ENCODE measurements at places on chromosomes 3 and 15.

- DNase-seq, result no peak
Measured at GRCh38 chr3:64936556-64936955, 248.8 kb upstream of the ADAMTS9 start.

GRCh38 chr15:25690673-25691543 lies 172.2 kb downstream of the ATP10A start:
- peak; percentile 50 for DNase-seq

DNA sequence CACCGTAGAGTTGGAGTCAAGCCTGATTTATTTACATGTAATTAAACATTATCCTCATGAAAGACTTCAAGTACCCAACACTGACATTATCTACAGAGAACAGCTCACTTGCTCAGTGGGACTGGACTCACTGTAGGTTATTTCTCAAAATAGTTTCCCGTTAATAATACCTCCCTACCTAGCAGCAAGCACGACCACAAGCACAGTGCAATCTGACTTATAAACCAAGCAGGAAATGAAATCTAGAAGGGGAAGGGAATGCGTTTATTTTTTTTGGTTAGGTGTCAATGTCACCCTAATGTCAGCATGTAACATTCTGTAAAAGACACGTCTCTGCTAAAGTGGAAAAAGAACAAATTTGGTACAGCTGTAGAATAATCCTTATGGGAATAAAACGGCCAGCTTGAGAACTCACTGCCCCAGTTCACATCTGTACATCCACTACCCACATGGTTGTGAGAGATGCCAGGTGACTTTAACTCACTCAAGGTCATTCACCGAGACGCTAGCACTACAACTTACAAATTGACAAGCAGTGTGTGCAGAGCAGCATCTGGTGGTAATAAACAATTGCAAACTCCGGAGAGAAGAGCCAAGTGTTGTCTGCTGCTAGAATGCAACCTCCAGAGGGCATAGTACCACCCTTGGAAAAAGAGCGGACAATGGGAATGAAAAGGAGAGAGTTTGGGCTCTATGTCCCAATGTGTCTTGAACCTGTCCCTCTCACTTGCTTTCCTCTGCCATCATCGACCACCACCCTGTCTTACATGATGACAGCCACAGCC lies 242.5 kb downstream of the CADPS start:
- no peak for DNase-seq

GRCh38 chr3:9761919-9762318 lies 7.8 kb downstream of the CAMK1 start:
- DNase-seq, result no peak

- no peak for DNase-seq
Measured at GRCh38 chr15:90222547-90222946, 11.2 kb downstream of the CIB1 start.

DNA sequence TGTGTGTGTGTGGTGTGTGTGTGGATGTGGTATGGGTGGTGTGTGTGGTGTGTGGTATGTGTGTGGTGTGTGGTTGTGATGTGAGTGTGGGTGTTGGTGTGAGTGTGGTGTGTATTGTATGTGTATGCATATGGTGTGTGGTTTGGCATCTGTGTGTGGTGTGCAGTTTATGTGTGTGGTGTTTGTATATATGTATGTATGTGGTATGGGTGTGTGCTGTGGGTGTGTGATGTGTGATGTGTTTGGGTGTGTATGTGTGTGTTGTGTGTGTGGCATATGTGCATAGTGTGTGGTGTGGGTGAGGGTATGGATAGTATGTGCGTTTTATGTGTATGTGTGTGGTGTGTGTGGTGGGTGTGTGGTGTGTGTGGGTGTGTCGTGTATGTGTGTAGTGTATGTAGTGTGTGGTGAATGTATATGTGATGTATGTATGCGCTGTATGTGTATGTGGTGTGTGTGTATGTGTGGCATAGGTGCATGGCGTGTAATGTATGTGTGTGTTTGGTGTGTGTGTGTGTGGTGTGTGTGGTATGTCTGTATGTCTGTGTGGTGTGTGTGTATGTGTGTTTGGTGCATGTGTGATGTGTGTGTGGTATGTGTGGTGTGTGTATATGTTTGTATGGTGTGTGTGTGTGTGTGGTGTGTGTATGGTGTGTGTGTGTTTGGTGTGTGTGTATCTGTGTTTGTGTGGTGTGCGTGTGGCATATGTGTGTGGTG lies 58.0 kb downstream of the EFCAB12 start:
- no peak for DNase-seq

DNA sequence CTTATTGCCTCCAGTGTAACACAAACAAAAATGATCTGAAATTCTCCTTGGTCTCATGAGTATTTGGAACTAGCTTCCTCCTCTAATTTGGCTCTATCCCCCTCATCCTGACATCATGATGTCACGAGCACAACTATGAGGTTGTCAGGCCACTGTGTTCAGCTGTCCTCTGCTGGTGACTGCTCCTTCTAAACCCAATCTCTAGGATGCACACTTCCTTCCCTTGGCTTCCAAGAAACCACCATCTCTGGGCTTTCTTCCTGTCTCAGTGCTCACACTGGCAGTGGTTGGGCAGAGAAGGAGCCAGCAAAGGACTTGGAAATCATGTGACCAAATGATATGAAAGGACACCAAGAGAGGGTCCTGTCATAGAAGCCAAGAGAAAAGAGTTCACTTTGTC lies 30.7 kb upstream of the EIF1B start:
- DNase-seq, result no peak

DNA sequence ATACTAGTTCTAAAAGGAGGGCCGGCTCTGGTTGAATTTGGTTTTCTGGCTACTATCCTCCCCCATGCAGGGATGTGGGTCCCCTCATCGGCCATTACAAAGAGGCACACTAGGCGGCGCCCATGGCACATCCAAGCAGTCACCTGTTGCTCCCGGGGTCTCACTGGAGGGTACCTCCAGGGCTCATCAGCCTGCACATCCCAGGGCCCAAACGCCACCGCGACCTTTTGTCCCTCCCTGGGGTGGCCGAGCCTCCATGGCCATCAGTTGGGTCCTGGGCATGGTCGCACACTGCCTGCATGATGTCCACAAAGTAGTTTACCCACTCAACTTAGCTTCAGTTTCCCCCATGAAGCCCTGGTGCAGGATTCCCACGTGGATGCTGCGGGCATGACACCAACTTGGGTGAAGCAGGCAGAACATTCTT lies 28.3 kb downstream of the IDH3A start:
- peak; percentile 63 for DNase-seq

DNA sequence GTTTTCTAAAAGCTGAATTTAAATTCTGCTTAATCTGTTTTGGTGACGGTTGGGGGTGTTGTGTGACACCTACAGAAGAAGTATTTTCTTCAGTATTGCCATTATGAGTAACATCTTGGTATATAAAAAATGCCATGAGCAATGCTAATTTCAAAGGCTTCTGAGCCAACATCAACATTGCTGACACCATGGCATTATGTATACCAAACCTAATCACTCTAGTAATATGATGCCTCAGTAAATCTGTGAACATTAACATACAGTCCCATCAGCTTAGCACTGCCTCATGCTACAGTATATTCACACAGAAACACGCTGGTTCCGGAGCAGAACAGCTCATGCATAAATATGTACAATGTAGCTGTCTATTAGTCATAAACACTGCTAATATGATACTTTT lies 75.8 kb downstream of the ZPLD1 start:
- no peak for DNase-seq

- peak; percentile 96 for DNase-seq
Measured at GRCh38 chr3:178084938-178085816, 451.1 kb upstream of the KCNMB2 start.

DNA sequence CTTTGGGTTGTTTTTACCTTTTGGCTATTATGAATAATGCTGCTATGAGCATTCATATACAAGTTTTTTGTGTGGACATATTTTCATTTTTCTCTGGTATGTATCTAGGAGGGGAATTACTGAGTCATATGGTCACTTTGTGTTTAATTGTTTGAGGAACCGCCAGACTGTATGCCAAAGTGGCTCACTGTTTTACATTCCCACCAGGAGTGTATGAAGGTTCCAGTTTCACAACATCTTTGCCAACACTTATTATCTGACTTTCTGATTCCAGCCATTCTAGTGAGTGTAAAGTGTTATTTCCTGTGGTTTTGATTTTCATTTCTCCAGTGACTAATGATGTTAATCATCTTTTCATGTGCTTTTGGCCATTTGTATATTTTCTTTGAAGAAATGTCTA lies 51.8 kb downstream of the CMTM7 start:
- no peak for DNase-seq

All from Ammon's horn (tissue), 1 donor.